ENCODE measurements at places on chromosomes 16 and 17. TPM values are rescaled to one million over a fixed set of nuclear protein-coding genes. Genes with fewer than 3 reads are reported as not detected.

Gene C1QTNF1
- total RNA-seq: not detected

Gene B3GNT9
- total RNA-seq: 1.8 TPM

Gene CDRT15L2
- total RNA-seq: not detected

DNA sequence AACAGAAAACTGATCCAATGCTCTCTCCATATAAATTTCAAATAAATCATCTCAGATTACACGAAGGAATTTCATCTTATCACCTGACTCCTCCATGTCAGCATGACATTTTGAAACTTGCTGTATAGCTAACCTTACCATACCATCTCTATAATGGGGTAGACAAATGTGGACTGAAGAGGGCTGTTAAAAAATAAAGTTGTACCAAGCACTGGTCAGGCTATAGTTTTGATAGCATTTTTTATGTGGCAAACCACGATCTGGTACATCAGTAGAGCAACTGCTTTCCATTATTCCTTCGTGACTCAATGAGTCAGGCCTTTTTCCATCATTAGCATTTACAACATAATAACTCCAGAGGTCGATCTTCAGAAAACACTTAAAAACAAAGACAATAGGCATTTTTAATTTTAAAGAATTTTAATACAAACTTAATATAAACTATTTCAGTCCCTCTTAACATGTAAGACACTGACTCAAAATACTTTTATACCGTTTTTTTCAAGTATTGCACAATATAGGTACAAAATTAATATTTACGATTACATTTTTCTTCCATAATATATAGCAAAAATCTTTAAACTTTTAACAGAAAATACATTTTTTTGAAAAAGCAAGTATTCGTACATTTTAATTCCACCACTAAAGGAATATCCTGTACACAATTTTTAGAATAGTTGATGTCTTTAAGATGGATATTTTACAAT lies 4.2 kb downstream of the TOB1 start:
- no peak for DNase-seq
- peaks cover 9% of the 10 kb centered on the region for H3K36me3 ChIP-seq
- H3K4me1 ChIP-seq: peaks cover 46% of the 10 kb centered on the region
- no peaks in the 10 kb centered on the region for H3K27me3 ChIP-seq
- peak overlapping the region; percentile 23 for H3K4me3 ChIP-seq
- H3K27ac ChIP-seq: peak overlapping the region; percentile 4

- H3K36me3 ChIP-seq: no peaks in the 10 kb centered on the region
- no peaks in the 10 kb centered on the region for H3K4me1 ChIP-seq
- H3K27me3 ChIP-seq: no peaks in the 10 kb centered on the region
- H3K4me3 ChIP-seq: no peak overlapping the region
- H3K27ac ChIP-seq: no peak overlapping the region
Observed at GRCh38 chr17:77634710-77635109, 323.8 kb upstream of the TNRC6C start.

- H3K4me1 ChIP-seq: peaks cover 74% of the 10 kb centered on the region
- H3K27ac ChIP-seq: peak overlapping the region; percentile 28
- peak overlapping the region; percentile 22 for H3K4me3 ChIP-seq
- no peaks in the 10 kb centered on the region for H3K36me3 ChIP-seq
- no peaks in the 10 kb centered on the region for H3K27me3 ChIP-seq
- DNase-seq: no peak
Observed at GRCh38 chr16:47463771-47464624, 2.9 kb downstream of the PHKB start.

Gene C17orf58
- 0.30 TPM for total RNA-seq

Gene LPCAT2
- 0.70 TPM for total RNA-seq

- H3K4me1 ChIP-seq: peaks cover 4% of the 10 kb centered on the region
- peaks cover 73% of the 10 kb centered on the region for H3K36me3 ChIP-seq
- H3K27ac ChIP-seq: no peak overlapping the region
- H3K4me3 ChIP-seq: no peak overlapping the region
- H3K27me3 ChIP-seq: no peaks in the 10 kb centered on the region
Observed at GRCh38 chr17:48064638-48065037, 16.5 kb downstream of the NFE2L1 start.

DNA sequence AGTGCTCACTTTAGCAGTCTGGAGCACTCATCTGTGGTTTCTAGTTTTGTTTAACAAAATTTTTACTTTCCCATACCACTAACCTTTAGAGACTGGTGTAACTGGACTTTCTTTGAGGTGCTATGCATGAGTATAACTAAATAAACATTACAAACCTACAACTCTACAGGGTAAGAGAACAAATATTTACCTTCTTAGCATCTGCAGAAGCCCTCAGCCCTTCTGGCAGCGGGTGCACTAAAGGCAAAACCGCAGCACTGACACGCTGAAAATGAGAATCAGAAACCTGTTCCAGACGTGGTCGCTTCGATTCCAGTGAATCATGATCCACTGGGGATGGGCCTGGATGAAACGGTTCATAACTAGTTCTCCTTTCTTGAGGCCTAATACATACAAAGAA lies 43.7 kb downstream of the NCOR1 start:
- no peaks in the 10 kb centered on the region for H3K27me3 ChIP-seq
- H3K27ac ChIP-seq: no peak overlapping the region
- no peak overlapping the region for H3K4me3 ChIP-seq
- no peak for DNase-seq

DNA sequence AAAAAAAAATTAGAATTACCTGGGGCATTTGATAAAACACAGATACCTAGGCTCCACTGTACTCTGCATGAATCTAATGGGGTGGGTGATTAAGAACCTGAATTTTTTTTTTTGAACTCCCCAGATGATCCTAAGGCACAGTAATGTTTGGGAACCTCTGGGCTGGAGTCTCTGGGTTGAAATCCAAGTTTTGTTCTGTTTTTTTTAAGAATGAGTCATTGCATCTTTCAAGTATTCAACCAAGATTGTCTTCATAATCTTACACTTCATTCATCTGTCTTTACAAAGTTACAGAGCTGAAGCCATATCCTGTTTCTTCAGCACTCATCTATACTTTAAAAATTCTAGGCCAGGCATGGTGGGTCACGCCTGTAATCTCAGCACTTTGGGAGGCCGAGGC lies 52.6 kb downstream of the PIGL start:
- H3K36me3 ChIP-seq: no peaks in the 10 kb centered on the region
- peak overlapping the region; percentile 63 for H3K4me3 ChIP-seq
- H3K4me1 ChIP-seq: peaks cover 29% of the 10 kb centered on the region
- no peak overlapping the region for H3K27ac ChIP-seq
- H3K27me3 ChIP-seq: no peaks in the 10 kb centered on the region

Gene OTOP3
- not detected for total RNA-seq

DNA sequence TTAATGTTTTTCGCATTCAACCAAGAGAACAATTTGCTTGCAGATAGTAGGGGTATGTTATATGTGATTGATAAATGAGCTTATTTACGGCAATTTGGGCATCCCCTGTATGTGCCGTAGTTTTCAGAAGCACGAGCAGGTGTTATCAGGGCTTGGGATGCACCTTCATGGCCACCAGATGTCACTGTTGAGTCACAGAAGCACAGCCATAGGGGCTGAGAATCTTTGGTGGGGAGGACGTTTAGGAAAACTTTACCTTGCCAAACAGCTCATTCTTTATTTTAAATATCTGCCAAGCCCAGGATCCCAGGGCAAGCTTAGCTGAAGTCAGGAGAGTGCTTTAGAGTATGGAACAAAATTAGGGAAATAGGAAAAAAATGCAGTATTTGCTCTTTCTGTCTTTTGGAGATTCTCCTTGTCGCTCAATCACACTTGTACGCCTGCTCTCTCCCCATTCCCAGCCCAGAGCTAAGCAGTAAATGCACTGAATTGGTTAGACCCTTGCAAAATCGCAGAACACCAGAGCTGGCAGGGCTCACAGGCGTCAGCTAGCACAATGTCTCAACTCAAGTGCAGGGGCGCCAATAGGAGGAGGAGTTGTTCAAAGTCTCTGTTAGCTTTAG lies 93.6 kb upstream of the MPHOSPH6 start:
- H3K36me3 ChIP-seq: no peaks in the 10 kb centered on the region
- H3K27me3 ChIP-seq: peaks cover 10% of the 10 kb centered on the region
- DNase-seq: peak; percentile 6
- H3K27ac ChIP-seq: no peak overlapping the region
- H3K4me3 ChIP-seq: no peak overlapping the region
- no peaks in the 10 kb centered on the region for H3K4me1 ChIP-seq

Gene KCTD11
- 5.0 TPM for total RNA-seq

DNA sequence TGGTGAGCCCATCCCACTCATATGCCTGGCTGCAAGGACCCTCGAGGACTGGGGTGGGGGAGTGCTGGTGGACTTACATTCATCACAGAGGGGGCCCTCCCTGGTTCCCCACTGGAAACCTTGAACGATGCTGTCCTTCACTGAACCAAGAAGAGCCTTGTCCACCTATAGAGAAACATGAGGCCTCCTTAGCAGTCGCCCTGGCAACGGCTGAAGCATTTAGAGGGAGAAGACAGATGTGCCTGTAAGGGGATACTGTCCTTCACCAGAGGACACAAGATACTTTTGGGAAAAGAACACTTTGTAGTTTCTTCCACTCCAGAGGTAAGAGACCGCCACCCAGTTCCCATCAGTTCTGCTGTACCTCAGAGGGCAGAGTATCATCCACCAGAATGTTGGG lies 6.5 kb downstream of the HIGD1B start:
- DNase-seq: no peak
- no peaks in the 10 kb centered on the region for H3K27me3 ChIP-seq
- no peak overlapping the region for H3K4me3 ChIP-seq
- no peaks in the 10 kb centered on the region for H3K4me1 ChIP-seq
- no peaks in the 10 kb centered on the region for H3K36me3 ChIP-seq

Gene CDH8
- 0.80 TPM for total RNA-seq

All from naive thymus-derived CD8-positive, alpha-beta T cell (primary cell).